ENCODE measurements at places on chromosomes 5 and 9.

GRCh38 chr5:79878721-79879336, 112.2 kb downstream of the MTX3 start:
- no peak for DNase-seq

DNA sequence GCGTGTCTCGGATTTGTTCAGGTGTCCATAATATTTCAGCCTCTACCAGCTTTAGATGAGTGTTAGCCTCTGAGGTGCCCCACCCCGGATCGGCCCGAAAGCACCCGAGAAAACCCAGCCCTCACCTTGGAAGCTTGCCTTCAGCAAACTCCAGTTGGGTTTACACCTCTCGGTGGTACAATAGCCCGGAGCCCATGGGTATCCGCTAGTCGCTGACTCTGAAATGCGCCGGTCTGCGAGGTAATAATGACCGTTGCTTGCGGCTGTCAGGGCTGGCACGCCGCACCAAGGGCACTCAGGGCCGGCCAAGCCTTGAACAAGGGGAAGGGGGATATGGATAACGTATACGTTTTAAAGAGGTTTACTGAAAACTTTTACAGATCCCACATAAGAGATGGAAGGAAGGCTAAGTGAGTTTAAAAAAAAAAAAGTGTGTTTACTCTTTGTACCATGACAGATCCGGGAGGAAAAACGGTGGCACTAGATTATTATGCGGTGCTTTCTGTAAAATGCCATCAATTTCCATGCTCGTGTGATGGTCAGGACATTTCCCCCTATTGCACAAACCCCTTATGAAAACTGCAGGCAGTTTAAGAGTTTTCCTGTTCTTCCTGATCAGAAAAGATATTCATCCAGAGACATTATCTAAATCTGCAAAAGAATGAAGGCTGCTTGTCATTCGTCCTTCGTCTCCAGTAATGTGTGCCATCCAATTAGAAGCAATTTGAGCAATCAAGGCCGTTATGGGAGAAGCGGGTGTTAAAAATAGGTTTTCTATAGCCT, 124.2 kb downstream of the TMEM161B start:
- DNase-seq: no peak

GRCh38 chr9:96391021-96391765, 7.7 kb upstream of the SLC35D2 start:
- DNase-seq: no peak

- DNase-seq: no peak
Measured at GRCh38 chr5:102722931-102723330, 32.2 kb upstream of the PAM start.

DNA sequence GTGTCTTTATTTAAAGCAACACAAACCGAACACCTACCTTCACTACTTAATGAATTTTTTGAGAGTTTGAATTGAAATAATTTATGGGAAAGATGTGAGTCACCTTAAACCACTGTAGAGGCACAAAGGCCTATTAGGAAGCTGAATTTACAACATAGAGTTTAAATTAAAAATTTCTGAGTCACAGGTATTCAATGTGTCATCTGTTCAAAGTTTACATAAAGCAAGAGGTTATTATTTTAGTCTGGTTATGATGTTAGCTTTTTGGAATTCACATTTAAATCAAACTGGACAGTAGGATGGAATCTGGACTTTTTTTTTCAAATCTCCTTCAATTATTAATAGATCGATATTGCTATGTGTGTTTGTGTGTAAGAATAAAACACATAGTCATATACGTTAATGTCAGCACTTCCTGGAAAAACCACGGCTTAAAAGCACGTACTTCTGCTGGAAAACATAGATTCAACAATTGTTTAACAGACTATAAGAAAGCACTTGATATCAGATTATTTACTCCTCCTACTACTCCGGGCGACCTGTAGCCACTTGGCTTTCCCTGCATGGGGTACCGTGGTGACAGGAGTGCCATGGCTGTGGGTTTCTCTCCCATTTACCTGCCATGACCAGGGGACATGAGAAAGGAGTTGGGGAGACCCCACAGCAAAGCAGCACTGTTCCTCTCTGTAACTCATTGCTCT, 638.6 kb downstream of the SEMA5A start:
- no peak for DNase-seq

DNA sequence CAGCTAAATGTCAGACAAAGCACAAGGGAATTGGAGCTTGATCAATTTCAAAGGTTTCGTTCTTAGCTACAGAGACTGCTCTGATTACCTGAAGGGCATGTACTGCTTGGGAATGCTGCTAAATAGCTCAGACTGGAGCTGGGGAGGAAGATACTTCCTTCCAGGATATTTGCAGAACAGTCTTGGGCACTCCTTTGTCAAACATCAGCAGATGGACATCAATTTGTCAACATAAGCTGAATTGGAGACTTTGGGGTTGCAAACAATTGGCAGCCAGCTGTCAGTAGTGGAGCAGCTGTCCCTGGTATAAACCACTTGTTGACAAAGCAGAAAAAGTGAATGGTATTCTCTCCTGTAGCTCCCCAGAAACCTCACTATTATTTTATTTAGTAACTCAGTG, 182.0 kb downstream of the CCDC192 start:
- DNase-seq: no peak

DNA sequence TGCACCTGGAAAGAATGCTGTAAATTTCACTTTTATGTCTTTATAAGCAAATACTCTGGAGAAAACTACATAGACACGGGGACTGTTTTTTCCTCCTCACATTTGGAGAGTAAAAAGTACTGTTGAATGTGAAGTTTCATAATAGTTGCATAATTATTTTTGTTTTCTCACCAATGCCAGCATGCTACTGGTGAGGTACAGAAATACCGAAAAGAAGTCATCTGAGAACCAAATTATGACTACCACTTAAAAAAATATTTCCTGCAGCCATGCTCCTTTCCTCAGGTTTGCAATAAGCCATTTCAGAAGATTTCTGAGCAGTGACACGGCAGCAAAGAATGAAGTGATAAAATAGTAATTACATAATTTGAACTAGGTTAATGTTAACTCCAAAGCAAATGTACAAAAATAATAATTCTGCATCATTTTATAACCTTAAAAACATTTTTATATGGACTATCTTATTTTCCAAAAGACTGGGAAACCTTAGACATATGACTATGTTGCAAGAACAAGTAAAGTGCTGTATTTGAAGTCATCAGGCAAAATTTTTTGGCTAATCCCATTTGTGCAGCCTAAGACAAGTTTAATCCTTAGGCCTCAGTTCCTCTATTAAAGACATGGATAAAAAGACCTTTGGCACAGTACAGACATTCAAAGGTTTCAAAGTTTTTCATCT, 144.7 kb downstream of the PCSK1 start:
- DNase-seq: no peak

DNA sequence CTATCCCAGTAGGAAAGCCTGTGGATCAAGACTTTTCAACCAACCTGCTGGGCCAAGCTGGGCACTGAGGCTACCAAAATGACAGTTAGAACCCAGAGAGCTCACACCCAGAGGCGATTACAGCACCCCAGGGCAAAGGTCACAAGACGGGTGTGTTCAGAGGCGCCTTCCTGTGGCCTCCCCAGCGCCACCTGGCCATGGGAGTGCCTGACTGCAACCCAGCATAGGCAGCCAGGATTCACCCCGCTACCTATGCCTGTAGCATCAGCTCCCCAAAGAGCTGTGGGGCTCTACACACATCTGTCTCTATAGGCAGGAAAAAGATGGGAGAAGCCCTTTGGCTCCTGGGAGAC, 33.5 kb downstream of the PDGFRB start:
- DNase-seq: no peak

- no peak for DNase-seq
Measured at GRCh38 chr5:10995891-10996290, 234.9 kb upstream of the DAP start.

DNA sequence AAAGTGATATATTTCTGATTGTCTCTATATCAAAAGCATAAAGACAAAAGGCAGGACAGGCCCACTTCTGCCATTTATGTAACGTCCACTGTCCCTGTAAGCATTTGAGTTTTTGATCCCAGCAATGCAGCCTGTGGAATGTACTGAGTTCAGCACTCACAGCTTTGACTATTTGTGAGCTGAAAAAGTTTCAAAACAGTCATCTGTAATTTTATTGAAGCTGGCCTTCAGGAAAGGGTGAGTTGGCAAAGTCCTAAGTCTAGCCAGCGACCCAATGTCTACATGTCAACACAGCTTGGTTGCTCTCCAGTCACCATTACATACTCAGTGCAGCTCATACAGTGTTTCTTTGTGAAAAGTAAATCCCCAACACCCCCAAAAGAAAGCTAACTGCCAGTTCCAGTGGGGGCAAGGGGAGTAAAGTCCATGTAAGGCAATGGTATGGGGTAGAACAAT, 9.7 kb downstream of the LIFR start:
- no peak for DNase-seq

- no peak for DNase-seq
Measured at GRCh38 chr5:108361239-108361638, 20.7 kb downstream of the FBXL17 start.

DNA sequence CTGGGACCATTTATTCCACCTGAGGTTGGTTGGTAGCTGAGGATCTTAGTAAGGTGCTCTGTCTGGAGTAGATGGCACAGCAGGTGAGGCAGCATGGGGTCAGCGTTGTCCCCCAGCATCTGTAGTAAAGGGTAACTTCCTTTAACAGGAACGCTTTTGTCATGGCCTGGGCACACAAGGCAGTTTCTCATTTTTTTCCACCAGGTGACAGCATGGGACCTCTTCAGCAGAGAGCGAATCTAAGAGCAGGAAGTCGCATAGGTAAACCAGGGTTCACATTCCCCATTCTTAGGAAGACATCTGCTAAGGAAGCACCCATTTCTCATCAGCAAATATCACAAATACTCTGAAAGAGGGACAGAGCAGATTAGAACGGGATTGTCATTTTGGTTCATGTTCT, 56.5 kb downstream of the GPR107 start:
- DNase-seq: no peak

- no peak for DNase-seq
Measured at GRCh38 chr9:136711751-136712689, at the start of gene DIPK1B. DIPK1B (plus strand) TSS chr9:136712572; CDS start chr9:136712666, 94 bp downstream.

GRCh38 chr5:55022450-55022849, 1.6 kb upstream of the GZMK start:
- DNase-seq: no peak

DNA sequence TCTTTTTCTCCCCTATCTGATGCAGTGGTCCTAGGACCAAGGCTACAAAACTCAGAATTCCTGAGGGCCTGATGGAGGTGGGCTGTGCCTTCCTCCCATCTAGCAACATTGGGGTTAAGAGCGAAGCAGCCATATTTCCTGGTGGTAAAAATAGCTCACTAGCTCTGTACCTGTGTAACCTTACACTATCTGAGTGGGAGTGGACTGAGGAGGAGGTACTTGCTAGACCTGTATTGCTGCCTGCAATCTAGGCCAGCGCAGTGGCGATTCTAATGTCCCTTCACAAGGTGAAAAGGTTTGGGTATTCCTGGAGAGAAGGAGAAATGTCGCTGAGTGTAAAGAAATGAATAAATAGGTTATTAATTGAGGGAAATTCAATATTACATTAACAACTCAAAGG, 80.2 kb upstream of the LIFR start:
- no peak for DNase-seq

Data from activated CD8-positive, alpha-beta memory T cell treated with anti-CD3 and anti-CD28 coated beads for 4 hours (primary cell).